ENCODE measurements at places on chromosomes 11 and 22.

DNA sequence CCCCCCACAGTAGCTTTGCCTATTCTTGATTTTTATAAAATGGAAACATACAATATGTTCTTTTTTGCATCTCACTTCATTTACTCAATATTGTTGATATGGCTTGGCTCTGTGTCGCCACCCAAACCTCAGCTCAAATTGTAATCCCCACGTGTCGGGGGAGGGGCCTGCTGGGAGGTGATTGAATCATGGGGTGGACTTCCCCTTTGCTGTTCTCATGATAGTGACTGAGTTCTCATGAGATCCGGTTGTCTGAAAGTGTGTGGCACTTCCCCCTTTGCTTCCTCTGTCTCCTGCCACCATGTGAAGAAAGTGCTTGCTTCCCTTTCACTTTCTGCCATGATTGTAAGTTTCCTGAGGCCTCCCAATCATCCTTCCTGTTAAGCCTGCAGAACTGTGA, 431.3 kb downstream of the MN1 start:
- no peak for DNase-seq

DNA sequence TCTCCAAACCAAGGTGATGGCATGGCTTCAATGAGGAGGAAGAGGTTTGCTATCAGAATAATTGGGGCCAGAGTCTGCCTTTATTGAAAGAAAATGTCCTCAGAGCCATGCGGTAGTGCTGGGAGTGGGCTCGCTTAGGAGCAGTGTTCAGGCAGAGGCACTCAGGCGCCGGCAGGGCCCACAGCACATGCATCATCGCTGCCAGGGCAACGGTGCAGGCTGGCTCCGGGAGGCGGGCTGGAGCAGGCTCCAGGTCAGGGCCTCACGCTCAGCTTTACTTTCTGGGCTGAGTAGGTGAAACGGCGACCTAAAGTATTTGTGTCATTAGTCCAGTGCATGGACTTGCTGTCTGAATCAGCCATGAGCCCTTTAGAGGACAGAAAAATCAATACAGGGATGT, 169.9 kb upstream of the CCDC90B start:
- no peak for DNase-seq

DNA sequence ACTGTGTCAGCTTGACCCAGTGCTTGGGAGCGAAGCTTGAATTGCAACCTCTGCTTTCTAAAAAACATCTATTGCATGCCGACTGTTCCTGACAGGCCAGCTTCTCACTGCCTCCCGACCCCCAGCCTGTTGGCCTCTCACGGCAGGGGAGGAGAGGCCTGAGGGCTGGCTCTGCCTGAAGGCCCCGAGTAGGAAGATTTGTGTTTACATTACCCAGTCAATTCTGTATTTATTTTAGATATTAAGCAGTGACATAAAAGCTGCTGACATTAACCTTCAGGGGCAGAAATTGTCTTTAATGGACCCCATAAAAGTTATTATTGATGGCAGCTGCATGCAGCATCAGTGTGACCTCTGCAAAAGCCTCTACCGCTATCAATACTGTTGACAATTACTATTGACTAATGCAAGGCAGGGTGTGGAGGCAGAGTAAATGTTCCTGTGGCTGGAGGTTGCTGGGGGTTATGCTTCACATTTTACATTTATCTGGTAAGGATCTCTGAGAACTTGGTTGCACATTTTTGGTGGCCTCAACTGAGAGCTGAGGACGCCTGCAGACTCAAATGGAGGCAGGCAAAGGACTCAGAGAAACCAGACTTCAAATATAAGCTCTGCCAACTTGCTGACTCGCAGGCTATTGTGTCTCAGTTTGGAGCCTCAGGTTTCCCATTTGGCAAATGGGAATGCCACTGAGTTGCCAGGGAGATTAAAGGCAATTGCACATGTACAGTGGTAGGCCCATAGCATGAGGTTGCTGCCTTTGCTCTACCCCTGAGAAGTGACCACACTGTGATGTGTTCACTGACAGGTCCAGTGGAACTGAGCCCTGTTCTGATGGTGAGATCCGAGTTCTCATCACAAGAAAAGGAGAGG, 380.5 kb downstream of the TENM4 start:
- no peak for DNase-seq

GRCh38 chr22:33114565-33114964, 56.4 kb upstream of the SYN3 start:
- no peak for DNase-seq

DNA sequence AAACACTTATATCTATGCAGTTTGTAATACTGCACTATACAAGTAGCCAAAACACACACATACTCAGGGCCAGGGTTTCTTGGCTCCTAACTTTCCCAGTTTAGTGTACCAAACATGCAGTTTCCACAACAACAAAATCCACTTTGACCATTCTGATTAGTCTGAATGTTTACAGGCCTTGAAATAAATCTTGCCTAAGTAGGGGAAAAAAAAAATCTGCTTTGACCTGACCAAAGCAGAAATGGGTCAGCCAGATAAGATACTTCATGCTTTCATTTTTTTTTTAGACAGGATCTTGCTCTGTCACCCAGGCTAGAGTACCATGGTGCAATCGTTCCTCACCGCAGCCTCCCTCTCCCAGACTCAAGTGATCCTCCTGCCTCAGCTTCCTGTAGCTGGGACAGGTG, 10.1 kb downstream of the PRR14L start:
- DNase-seq, result no peak

DNA sequence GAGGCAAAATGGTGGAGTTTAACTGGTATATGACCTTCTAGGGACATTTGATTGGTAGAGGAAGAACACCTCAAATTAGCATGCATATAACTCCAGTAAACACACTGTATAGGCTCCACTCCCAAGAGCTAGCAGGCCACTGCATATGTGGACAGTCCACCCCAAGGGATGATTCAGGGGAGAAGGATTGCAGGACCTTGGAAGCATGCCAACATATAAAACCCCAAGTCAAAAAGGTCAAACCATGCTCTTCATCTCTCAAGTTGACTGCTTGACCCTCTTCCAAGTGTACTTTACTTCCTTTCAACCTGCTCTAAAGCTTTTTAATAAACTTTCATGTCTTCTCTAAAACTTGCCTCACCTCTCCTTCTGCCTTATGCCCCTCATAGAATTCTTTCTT, 459.9 kb upstream of the CCDC179 start:
- no peak for DNase-seq

- DNase-seq, result no peak
Observed at GRCh38 chr22:22820626-22821025, 67.0 kb upstream of the IGLL5 start.

DNA sequence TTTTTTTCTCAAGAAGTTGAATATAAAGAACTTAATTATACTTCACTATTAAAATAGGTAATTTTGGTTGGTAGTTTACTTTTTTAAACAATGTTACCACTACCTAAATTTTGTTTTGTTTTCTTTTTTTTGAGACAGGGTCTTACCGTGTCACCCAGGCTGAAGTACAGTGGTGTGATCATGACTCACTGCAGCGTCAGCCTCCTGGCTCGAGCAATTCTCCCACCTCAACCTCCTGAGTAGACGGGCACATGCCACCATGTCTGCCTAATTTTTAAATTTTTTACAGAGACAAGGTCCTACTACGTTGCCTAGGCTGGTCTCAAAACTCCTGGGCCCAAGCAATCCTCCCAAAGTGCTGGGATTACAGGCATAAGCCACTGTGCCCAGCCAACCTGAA, 17.6 kb downstream of the SPCS2 start:
- no peak for DNase-seq

DNA sequence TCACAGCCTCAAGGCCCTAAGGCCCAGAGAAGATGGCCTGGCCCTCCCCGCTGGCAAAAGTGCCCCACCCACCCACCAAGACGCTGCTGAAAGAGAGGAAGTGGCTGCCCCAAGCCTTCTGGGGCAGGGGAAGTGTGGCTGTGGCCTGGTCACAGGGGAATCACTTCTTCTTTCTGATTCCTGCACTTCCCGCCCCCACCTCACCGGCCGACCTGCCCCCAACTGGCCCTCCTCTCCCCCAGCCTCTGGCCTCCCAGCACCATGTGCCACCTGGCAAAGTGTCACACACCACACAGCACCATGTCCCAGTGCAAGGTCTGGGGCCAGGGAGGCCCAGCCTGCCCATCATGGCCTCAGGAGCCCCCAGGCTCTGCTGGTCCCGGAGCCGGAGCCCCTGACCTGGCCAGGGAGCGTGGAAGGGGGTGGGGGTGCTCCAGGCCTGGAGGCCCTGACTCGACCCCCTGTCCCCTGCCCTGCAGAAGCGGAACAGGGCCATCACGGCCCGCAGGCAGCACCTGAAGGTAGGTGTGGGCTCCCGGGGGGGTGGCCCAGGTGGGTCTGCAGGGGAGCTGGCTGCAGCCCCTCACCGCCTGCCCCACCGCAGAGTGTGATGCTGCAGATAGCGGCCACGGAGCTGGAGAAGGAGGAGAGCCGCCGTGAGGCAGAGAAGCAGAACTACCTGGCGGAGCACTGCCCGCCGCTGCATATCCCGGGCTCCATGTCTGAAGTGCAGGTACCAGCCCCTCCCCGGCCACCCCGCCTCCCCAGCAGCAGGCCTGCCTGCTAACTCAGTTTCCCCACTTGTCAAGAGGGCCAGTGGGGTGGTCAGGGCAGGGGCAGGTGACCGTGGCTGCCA, 1.4 kb downstream of the TNNI2 start:
- no peak for DNase-seq

- DNase-seq, result no peak
Observed at GRCh38 chr22:19869497-19870152, 15.0 kb upstream of the GNB1L start.

DNA sequence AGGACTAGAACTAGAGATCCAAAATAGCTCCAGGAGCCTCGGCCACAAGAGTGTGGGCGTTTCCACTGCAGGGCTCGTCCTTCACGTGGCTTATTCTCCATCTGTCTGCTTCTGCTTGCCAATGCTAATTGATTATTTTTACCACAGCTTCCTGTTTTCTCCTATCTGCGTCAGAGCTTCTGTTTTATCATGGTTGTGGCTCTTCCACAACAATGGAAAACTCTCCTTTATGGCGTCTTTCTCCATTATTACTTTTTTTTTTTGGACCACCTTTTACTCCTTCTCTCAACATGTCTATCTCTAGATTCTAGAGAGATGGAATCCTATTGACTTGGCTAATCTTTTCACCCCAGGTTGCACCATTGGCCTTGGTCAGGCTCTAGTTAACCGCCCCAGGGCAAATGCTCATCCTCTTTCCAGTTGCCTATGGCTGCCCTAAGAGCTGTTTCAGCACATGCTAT, 25.9 kb downstream of the CAT start:
- no peak for DNase-seq

GRCh38 chr11:72925656-72926055, 111.4 kb downstream of the ATG16L2 start:
- no peak for DNase-seq

- no peak for DNase-seq
Observed at GRCh38 chr11:101202614-101203013, 73.0 kb upstream of the PGR start.

- DNase-seq, result no peak
Observed at GRCh38 chr22:27296091-27296675, 505.4 kb downstream of the MN1 start.

- no peak for DNase-seq
Observed at GRCh38 chr22:23675502-23676415, 15.1 kb upstream of the RGL4 start.

DNA sequence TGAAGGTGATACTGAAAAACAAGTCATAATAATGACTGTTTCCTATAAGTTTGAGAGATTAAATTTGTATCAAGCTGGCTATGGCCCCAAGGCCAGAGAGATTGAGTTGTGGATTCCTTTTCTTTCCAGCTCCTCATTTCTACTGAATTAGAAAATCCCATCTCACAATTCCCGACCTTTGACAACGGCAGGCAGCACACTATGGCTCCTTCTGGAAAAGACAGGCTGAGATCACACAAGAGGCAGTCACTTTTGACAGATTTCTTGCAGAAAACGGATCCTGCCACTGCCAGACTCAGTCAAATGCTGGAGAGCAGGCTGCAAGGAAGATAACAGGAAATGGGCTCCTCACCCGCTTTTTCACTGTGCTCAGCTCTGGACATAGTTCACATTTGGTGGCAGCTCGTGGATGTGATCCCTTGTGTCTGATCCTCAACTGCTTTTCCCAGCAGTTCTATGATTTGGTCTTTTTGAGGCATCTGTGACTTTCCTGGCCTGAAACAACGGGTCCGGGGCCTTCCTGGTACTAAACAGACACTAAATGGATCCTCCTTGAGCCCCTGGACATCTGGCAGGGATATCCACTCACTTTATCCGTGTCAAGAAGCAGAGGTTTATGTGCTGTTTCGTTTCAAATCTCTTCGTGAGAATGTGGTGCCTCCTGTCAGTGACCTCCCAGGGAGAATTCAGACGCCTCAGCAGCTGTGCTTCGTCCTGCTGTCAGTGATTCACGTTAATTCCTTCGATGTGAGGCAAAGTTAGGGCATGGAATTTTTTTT, 26.1 kb upstream of the RTL6 start:
- no peak for DNase-seq

DNA sequence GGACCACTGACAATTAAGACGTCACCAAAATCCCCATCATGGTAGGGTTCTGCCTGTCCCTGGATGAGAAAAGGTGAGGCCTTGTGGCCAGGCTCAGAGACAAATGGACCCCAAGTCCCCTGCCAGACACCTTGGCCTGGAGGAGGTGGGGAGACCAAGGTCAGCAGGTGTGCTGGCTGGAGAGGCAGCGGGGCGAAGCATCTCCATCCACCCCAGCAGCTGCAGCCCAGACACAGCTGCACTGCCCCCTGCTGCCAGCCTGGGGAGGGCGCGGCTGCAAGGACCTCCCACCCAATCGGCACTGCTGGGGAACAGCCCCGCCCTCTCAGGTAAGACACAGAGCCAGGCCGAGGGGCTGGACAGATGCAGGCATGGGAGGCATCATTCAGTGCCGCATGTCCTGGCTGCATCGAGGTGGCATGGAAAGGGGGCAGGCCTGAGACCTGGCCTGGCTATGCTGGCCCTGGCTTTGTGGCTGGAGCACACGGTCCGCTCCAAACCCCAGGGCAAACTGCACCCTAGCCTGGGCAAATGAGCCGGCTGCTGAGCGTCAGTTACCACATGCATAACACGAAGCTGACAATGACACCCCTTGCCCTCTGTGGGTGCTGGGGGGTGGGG, 12.2 kb upstream of the MFNG start:
- peak; percentile 27 for DNase-seq

DNA sequence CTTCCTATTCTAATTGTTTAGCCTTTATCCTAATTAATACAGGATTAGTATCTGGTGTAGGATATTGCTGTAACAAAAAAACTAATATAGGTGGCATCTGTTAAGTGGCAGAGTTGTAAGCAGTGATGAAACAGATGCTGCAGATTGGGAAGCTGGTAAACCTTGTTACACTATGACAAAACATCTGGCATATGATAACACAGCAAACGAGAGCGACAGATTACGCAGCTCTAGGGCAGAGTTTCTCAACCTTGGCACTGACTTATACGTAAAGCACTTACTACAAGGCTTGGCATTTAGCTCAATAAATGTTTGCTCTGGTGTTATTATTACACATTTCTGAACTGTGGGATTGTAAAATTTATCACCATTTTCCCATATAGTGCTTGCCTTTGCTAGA, 137.0 kb downstream of the ATG16L2 start:
- no peak for DNase-seq

DNA sequence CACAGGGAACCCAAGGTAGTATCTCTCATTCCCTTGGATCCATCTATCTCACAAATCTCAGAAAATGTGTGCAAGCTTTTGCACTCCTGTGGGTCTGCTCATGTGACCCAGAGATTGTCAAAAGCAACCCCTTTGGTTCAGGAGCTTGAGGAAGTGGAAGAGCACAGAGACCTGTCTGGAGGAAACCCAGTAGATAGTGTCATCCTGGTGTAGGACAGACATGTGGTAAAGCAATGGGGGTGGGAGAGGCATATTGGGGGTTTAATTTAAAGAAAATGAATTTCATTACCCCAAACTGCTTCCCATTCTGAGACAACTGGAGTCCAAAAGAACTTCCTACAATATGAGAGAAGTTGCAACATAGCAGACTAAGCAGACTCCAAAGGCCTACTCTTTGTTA, 5.8 kb upstream of the MS4A14 start:
- no peak for DNase-seq

All from activated CD8-positive, alpha-beta memory T cell treated with anti-CD3 and anti-CD28 coated beads for 1 hour (primary cell).